NCI-H446 (cell line): ENCODE measurements at places on chromosomes 1 and 21.

GRCh38 chr1:244881552-244882280, 17.4 kb upstream of the HNRNPU start:
- DNase-seq = no peak

GRCh38 chr1:231134624-231135023, 27.2 kb upstream of the TRIM67 start:
- no peak for DNase-seq

DNA sequence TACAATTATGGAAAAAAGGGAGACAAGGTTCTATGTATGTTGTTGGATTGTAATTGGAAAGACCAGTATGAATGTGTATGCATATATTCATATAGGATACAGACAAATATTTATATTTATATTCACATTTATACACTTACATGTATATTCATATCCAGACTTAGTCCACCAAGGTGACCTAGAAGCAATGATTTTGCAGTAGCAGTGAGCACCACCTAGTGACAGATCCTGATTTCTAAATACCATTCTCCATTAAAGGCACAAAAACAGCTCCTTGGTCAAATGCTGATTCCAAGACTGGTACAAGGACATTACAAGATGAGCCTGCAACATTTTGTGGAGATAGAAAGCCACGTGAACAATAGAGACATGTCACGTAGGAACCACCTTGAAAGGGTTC, 153.4 kb downstream of the SDCCAG8 start:
- DNase-seq = peak; percentile 83

DNA sequence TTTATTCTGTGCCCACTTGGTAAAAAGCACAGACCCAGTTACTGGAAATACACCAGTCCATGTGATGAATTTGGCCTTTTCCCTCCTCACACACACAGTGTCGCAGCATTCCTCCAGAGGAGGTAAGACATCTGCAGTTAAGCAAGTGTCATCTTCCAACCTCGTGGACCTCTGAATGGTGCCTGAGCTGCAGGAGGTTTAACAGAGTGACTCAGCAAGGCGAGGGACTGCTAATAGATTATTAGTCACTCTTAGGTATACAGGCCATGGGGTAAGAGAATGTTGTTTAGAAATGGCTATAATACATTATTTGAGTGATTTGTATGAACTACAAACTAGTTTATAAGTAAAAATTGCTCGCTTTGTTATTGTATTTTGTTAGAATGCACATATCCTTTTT, 8.6 kb upstream of the LRRC8B start:
- no peak for DNase-seq

DNA sequence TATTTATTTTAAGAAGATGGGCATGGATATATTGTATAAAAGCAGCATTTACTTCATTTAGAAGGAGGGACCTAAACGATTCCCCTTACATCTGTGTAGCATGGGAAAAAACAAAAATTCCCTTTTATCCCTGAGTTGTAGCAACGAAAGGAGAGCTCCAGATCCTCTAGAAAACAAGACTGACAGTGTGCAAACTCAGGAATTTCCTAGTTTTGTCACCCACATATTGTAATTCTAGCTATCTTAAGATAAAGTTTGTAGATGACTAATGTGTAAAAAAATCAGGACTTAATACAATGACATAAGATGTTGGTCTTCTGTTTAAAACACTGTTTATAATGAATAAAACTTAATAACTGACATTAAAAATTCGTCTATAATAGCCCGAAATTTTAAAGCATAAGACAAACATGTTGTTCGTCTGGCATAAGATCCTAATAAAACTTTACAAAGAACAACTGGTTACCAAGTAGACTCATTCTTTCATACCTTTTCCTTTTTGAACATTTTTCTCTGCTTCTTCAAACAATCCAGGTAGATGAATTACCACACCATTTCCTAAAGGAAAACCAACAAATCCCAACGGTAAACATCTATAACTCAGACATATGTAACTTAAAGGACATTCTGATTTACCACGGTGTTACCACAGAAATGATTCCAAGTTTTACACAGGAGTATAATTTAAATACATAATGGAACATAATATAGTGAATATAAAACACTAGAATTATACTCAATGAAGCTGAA, 15.2 kb downstream of the ADSS2 start:
- no peak for DNase-seq

- DNase-seq = no peak
These were observed 20.8 kb downstream of the EPHA8 start for GRCh38 chr1:22584001-22584562.

- DNase-seq = no peak
These were observed 35.8 kb downstream of the HHAT start for GRCh38 chr1:210364479-210364878.

- no peak for DNase-seq
These were observed 1.2 kb downstream of the CLSPN start for GRCh38 chr1:35768350-35769187.

DNA sequence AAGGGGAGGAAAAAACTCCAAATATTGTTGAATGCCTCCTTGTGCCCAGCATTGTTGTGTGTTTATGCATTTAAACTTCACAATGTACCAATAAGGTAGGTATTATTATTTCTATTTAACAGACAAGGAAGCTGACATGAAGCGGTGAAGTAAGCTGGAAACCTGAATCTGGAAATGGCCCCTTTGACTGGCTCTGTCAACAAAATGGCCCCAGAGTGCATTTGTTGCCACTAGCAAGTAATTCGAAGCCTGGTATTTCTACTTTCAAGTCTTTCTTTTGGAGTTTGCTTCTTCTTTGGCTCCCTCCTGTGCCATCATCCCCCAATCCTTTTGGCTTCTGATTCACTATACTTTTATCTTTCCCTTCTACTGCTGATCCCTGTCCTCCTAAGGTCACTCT, 23.1 kb downstream of the CRYZL1 start:
- DNase-seq = no peak

GRCh38 chr1:39159224-39160036, 45.1 kb upstream of the MACF1 start:
- DNase-seq = no peak

GRCh38 chr1:33763406-33763805, 100.5 kb upstream of the HMGB4 start:
- DNase-seq = no peak

- no peak for DNase-seq
These were observed 22.4 kb downstream of the ARMH1 start for GRCh38 chr1:44696789-44697345.

DNA sequence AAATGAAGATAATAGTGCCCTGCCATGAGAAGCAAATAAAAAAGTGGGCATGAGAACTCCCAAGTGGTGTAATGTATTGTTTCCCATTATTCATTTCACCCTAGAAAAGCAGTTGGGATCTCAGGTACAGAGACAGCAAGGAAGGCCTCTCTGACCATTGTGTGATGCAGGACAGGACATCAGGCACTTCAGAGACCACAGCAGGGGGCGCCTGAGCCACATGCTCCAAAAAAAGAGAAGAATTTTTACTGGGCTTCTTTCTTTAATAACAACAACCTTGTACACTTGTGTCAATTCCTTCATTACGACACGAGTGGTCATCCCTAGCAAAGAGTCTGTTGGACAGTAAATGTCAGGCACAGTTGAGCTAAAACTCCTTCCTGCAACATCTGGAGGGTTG, 533.3 kb downstream of the OMA1 start:
- DNase-seq = no peak

DNA sequence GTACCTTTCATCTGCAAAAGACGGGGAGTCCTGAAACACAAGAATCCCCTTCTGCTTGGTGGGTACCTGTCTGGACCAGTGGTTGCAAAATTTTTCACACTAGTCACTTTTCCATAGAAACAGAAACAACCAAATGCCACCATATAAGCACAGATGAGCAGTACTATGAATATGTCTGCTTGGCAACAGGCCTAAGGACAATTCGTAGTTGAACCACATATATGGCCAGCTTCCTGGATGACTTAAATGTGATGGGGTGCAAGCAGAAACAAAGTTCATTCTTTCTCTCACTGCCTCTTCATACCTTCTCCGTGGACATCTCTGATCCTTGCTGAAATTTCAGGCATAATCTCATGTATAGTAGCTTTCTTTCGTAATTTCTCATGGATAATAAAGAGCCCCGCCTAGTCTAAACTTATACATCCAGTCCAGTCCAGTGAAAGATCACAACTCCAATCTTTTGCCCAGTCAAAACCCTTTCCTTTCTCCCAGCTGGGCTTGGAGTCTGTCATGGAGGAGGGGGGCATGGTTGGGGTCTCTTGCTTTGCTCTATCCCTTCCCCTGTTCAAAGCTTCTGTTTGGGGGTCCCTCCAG, 7.0 kb downstream of the FCAMR start:
- no peak for DNase-seq

DNA sequence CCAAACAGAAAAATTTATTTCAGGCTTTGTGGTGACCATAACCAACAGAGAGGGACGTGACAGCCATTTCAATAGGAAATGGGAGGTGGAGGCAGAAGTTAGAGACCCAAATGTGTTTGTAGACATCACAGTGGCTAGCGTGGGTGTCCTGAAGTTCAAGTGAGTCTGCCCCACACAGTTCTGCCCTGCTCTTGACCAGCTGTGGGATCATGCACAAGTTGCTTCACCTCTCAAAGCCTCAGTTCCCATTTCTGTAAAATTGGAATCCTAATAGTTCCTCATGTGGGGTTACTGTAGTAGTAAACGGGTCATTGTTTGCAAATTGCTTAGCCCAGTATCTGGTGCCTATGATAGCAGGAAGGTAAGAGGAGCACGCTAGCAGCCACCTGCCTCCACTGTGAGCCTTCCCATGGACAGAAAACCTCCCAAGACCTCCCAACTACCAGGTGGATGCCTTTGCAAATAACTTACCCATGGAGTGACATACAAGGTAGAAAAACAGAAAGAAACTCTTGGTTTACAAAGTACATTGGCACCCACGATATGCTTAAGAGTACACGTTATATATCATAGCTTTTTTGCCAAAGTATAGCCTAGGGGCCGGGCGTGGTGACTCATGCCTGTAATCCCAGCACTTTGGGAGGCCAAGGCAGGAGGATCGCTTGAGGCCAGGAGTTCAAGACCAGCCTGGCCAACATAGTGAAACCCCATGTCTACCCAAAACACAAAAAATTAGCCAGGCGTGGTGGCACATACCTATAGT, 29.1 kb downstream of the FHAD1 start:
- no peak for DNase-seq

DNA sequence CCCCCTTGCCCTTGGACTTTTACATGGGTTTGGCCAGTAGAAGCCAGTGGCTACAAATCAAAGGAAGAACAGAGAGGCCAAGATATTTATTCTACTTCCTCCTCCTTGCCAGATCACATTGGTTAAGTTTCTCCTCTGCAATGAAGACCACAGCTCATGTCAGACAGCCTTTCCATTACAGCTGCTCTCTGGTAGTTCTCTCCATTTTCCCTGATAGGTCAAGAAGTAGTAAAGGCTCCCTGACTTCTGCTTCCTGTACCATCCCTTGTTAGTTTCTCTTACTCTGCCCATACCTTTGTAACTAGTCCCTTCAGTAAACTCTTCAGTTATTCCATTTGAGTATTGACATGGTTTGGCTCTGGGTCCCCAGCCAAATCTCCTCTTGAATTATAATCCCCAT, 27.8 kb downstream of the NME7 start:
- no peak for DNase-seq

DNA sequence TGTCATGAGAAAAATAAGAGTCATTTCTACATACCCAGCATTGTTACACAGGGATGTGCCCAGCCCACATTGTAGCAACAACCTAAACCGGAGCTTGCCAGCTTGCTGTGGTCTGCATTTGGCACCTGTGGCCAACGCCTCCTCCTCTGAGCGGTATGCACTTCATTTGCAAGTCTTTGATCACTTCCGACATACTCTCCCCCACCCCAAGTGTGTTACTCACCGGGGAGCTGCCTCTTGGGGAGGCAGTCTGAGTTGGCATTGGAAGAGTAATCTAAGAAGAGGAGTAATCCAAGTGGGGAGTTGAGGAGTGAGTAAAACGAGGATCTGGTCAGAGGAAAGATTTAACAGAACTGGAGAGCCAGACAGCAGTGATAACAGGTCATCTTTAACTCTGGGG, 3.8 kb downstream of the BCL9 start:
- no peak for DNase-seq

GRCh38 chr21:38377165-38378088, 120.6 kb downstream of the KCNJ15 start:
- DNase-seq = no peak

DNA sequence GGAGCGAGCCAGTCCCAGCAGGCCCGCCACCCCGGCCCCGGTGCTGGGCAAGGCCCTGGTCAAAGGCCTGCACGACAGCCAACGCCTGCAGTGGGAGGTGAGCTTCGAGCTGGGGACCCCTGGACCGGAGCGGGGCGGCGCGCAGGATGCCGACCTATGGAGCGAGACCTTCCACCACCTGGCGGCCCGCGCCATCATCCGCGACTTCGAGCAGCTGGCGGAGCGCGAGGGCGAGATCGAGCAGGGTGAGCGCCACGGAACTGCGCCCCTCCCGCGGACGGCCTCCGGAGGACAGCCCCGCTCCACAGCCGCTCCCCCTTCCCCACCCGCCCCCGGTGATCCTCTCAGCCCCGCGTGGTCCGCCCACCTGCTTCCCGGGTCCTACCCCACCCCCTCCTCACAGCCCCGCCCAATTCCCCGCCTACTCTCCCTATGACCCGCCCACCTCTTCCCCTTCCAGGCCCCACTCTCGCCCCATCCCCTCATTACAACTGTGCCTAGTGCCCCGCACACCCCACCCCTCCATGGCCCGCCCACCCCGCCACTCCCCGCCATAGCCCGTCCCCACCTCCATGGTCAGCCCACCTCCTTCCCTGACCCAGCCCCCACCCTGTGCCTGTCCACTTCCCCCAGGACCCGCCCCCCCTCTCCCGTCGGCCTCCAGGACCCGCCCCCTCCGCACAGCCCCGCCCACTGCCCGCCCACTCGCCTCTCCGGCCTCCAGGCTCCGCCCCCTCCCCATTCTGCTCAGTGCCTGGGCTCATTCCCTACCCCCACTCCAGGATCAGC, 52.7 kb downstream of the VWA5B1 start:
- no peak for DNase-seq

DNA sequence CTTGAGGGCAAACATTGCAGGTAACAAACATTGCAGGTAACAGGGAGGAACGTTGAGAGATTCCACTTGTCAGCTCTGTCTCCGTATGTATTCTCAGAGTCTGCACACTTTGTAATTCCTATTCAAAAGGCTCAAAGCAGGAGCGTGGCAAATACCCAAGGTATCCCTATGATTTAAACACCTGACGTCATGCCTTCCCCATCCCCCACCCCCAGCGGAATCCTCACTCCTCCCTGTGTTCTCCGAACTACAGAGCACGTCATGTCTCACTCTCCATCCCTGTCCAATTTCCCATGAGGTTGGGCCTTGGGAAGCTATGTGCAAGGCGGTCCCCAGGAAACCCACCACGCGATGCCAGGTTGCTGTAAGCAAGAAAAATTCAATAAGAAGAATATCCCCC, 2.8 kb upstream of the LRRC38 start:
- DNase-seq = no peak

GRCh38 chr1:189834813-189835212, 642.9 kb downstream of the BRINP3 start:
- no peak for DNase-seq

DNA sequence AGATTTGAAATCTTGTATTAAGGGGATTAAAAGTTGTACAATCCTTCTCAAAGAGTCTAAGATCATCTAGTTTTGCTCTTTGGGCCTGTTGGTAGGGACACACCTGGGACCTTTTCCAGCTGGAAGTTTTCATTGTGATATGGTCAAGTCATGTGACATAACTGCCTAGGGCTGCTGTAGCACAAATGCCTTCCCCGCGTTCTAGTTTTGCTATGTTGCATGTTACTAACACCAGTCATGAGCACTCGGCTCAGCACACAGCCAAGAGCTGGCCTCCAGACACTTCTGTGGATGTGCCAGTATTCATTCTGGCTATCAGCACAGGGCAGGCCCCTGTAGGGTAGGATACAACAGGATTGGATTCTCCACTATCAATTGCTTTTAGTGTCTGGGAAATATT, 14.6 kb upstream of the FLG2 start:
- DNase-seq = no peak
